Naive thymus-derived CD8-positive, alpha-beta T cell (primary cell): ENCODE measurements at places on chromosomes 2 and 18. TPM values are rescaled to one million over a fixed set of nuclear protein-coding genes. Genes with fewer than 3 reads are reported as not detected.

- no peaks in the 10 kb centered on the region for H3K36me3 ChIP-seq
- no peak overlapping the region for H3K4me3 ChIP-seq
- no peak for DNase-seq
- H3K27ac ChIP-seq, result peak overlapping the region; percentile 41
- no peaks in the 10 kb centered on the region for H3K27me3 ChIP-seq
- H3K4me1 ChIP-seq, result peaks cover 7% of the 10 kb centered on the region
These were observed 643.3 kb downstream of the SOCS6 start for GRCh38 chr18:70931942-70932814.

DNA sequence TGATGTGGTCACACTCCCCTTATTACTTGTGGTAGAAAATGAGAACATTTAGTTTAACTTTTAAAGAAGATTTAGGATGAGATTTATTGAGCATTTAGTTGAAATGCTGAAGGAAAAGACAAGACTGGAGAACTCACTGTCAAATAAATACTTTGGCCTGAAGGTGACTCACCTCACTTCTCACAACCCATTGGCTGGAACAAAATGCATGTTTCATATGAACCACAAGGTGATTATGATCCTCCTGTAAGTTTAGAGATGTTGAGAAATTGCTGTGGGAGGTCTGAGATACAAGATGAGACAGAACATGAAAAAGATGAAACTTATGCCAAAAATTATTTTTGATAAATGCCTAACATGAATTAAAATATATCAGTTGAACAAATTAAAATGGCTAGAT, 1004.5 kb downstream of the SOCS6 start:
- H3K27me3 ChIP-seq, result peaks cover 1% of the 10 kb centered on the region
- no peak overlapping the region for H3K27ac ChIP-seq
- H3K4me1 ChIP-seq, result no peaks in the 10 kb centered on the region
- H3K36me3 ChIP-seq, result no peaks in the 10 kb centered on the region

- no peak overlapping the region for H3K27ac ChIP-seq
- H3K4me3 ChIP-seq, result no peak overlapping the region
- no peaks in the 10 kb centered on the region for H3K36me3 ChIP-seq
- no peak for DNase-seq
- peaks cover 5% of the 10 kb centered on the region for H3K27me3 ChIP-seq
These were observed 6.8 kb upstream of the LRRTM1 start for GRCh38 chr2:80311304-80311703.

DNA sequence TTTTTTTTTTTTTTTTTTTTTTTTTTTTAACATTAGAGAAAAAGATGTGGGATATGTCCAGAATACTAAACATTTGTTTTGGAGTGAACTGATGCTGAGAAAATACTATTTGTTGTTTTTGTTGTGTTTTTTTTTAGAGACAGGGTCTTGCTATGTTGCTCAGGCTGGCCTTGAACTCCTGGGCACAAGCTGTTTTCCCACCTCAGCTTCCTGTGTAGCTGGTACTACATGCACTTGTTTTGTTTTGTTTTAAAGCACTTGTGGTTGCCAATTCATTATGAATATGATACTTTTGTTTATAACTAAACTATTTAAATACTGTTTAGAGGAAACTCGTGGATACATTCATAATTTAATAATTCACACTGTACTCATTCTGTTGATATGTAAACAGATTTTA, 33.4 kb upstream of the DYSF start:
- peaks cover 16% of the 10 kb centered on the region for H3K4me1 ChIP-seq
- peaks cover 45% of the 10 kb centered on the region for H3K36me3 ChIP-seq
- no peak for DNase-seq
- H3K27ac ChIP-seq, result no peak overlapping the region
- no peak overlapping the region for H3K4me3 ChIP-seq
- no peaks in the 10 kb centered on the region for H3K27me3 ChIP-seq

DNA sequence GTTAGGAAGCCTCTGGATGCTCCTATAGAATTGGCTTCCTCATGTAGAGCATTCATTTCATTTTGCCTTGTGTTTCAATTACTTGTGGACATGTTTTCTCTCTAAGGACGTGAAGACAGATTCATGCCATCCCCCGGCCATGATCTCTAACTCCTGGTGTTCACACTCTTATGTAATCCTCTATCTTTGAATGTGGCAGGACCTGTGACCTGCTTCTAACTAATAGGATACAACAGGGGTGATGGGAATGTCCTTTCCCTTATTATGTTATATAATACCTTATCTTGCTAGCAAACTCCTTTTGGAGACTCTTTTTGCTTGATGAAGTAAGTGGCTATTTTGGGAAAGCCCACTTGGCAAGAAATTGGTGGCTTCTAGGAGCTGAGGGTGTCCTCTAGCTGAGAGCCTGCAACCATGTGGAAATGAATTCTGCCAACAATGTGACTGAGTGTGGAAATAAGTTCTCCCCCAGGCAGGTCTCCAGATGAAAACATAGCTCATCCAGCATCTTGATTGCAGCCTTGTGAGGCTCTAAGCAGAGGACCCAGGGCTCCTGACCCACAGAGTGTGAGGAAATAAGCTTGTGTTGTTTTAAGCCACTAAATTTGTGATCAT, 13.8 kb downstream of the DPYSL5 start:
- H3K36me3 ChIP-seq, result no peaks in the 10 kb centered on the region
- H3K4me1 ChIP-seq, result no peaks in the 10 kb centered on the region
- peaks cover 16% of the 10 kb centered on the region for H3K27me3 ChIP-seq
- no peak for DNase-seq
- H3K27ac ChIP-seq, result no peak overlapping the region
- H3K4me3 ChIP-seq, result no peak overlapping the region

DNA sequence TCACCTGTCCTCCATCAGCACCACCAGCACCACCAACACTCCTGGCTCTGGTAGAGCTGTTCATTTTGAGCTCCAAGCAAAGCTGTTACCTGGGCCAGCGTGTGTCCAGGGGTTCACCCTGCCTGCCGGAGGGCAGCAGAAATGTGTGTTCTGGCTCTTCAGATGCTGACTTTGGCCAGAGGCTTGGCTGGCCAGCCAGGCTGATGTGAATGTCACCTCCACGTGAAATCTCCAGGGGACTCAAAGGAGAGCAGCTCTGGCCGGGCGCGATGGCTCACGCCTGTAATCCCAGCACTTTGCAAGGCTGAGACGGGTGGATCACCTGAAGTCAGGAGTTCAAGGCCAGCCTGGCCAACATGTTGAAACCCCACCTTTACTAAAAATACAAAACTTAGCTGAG, 33.5 kb downstream of the CIB4 start:
- no peak for DNase-seq
- no peak overlapping the region for H3K27ac ChIP-seq
- H3K36me3 ChIP-seq, result no peaks in the 10 kb centered on the region
- no peak overlapping the region for H3K4me3 ChIP-seq
- peaks cover 16% of the 10 kb centered on the region for H3K4me1 ChIP-seq

- no peaks in the 10 kb centered on the region for H3K27me3 ChIP-seq
- H3K36me3 ChIP-seq, result peaks cover 17% of the 10 kb centered on the region
- H3K4me3 ChIP-seq, result no peak overlapping the region
- no peaks in the 10 kb centered on the region for H3K4me1 ChIP-seq
- H3K27ac ChIP-seq, result no peak overlapping the region
These were observed 118.4 kb downstream of the PKP4 start for GRCh38 chr2:158575051-158575635.

GRCh38 chr2:4110273-4110672, 406.9 kb downstream of the DCDC2C start:
- no peaks in the 10 kb centered on the region for H3K27me3 ChIP-seq
- no peaks in the 10 kb centered on the region for H3K4me1 ChIP-seq
- H3K36me3 ChIP-seq, result no peaks in the 10 kb centered on the region
- no peak overlapping the region for H3K27ac ChIP-seq
- no peak overlapping the region for H3K4me3 ChIP-seq
- no peak for DNase-seq

DNA sequence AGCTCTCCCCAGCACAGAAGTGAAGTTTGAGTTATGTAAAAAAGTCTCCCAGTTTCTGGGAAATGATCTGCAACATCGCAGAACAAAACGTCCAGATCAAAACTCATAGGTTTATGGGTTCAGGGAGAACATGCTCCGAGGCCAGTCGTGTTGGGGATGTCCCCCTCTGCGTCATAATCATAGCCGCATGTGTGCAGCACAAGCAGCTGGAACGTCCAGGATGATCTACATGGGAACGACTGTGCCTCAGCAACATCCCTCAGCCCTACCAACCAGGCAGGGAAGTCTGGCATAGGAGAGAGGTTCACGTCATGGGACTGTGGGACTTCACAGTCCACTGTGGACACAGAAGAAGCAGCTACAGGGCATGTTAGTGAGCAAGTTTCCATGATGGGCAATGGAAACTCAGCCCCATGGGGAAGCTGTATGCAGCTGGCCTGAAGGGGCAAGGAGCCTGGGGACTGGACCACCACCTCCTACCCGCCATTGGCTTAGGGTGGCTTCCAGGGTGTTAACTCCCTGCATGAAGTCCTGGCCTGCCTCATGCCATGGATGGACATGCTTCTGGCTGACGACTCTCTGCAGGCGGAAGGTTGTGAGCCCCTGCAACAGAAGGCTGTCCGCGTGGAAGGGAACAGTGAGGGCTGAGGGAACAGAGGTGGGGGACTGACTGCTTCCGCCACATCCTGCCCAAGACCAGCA, 96.9 kb downstream of the COPS8 start:
- H3K4me1 ChIP-seq, result no peaks in the 10 kb centered on the region
- H3K27ac ChIP-seq, result no peak overlapping the region
- DNase-seq, result no peak
- peaks cover 8% of the 10 kb centered on the region for H3K27me3 ChIP-seq
- H3K4me3 ChIP-seq, result no peak overlapping the region

GRCh38 chr2:113334147-113334546, 55.4 kb upstream of the PAX8 start:
- no peak overlapping the region for H3K27ac ChIP-seq
- H3K4me1 ChIP-seq, result no peaks in the 10 kb centered on the region
- H3K4me3 ChIP-seq, result no peak overlapping the region
- DNase-seq, result no peak
- peaks cover 2% of the 10 kb centered on the region for H3K27me3 ChIP-seq

DNA sequence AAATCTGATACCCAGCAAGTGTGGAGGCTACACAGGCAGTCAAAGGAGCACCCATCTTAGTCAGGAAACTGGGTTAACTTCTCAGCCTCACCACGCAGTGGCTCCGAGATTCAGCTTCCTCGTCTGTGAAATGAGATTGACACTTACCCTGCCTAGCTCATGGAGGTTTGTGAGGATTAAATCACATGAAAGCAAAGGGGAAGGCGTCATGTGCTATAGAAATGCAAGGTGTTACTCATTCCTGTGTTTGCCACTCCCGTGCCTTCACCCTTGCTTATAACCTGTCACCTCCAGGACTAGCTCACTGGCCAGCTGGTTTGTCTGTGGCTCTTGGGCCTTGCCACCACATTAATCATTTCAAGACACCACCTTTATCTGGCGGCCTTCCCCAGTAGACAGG, 118.9 kb upstream of the FOSL2 start:
- no peak overlapping the region for H3K4me3 ChIP-seq
- peaks cover 33% of the 10 kb centered on the region for H3K4me1 ChIP-seq
- H3K27me3 ChIP-seq, result no peaks in the 10 kb centered on the region
- H3K36me3 ChIP-seq, result peaks cover 17% of the 10 kb centered on the region

DNA sequence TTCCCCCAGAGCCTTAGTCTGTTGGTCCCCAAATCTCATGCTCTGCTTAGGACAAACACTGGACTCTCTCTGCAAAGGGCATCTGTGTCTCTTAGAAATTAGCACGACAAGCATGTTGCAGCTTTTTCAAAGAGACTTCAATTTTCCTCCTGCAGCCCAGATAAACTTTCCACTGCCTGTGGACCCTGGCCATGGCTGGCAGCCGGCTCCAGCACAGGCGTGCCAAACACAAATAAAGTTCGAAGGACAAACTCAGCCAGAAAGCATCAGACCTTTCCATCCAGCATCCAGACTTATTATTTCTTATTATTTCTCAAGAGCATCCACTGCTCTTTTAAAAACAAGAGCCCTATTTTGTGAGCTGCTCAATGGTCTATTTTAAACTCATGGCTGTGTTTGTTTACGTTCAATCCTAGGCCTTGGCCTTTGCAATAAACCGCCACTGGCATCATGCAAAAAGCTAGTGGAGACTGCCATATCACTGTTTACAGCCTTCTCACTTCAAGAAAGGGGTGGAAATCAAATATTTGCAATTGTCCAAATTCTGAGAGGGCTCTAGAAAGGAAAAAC, 300.8 kb downstream of the BCL11A start:
- no peak for DNase-seq
- no peaks in the 10 kb centered on the region for H3K4me1 ChIP-seq
- no peaks in the 10 kb centered on the region for H3K27me3 ChIP-seq
- no peak overlapping the region for H3K27ac ChIP-seq

DNA sequence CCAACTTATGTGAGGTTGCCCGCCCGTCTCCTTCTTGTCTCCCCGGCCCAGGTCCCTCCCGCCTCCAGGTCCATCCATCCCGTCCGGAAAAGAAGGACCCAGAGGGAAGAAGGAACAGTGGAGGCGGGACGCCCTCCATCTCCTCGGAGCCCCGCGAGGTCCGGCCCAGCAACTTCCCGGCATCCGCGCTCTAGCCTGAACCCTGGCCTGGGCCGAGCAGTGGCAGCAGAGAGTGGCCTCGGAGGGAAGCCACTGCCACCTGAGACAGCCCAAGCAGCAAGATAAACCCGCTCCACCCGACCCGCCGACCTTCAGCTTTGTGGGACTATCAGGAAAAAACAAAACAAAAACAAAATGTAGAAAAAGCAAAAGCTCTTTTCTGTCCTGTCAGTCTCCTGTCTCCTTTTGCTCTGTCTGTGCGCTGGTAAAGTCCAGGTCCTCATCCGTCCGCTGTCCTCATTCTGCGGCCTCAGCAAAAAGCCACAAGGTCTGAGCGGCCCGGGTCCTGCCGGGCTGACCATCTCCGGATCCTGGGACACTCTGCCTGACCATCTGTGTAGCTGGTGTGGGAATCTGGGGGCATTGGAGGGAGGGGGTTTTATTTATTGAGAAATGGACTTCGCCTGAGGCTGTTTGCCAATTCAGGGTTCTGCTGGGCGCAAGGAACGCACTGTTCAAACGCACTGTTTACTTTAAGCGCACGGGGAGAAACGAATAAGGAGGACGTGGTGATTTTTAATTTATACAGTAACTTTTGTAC, 3.1 kb downstream of the DLX1 start:
- peaks cover 51% of the 10 kb centered on the region for H3K4me1 ChIP-seq
- no peak overlapping the region for H3K27ac ChIP-seq
- H3K36me3 ChIP-seq, result peaks cover 17% of the 10 kb centered on the region
- peaks cover 94% of the 10 kb centered on the region for H3K27me3 ChIP-seq
- DNase-seq, result no peak
- no peak overlapping the region for H3K4me3 ChIP-seq

GRCh38 chr2:172806996-172807395, 71.4 kb downstream of the RAPGEF4 start:
- DNase-seq, result no peak
- H3K36me3 ChIP-seq, result peaks cover 18% of the 10 kb centered on the region
- peaks cover 2% of the 10 kb centered on the region for H3K27me3 ChIP-seq

The BOLL gene
- not detected for total RNA-seq

The EGR4 gene
- not detected for total RNA-seq

The IGFBP2 gene
- not detected for total RNA-seq

The SOWAHC gene
- total RNA-seq, result 0.16 TPM

The LRRC30 gene
- total RNA-seq, result not detected

The TMEM247 gene
- not detected for total RNA-seq

The FEV gene
- total RNA-seq, result not detected

The CRYGD gene
- not detected for total RNA-seq

The CPLX4 gene
- total RNA-seq, result not detected

The STAT4 gene
- 137 TPM for total RNA-seq

The RETREG2 gene
- total RNA-seq, result 110 TPM
